ENCODE measurements at places on chromosomes 11 and 22.
A peak's percentile ranks its signal among the peaks of the same experiment; 100 is the strongest.

DNA sequence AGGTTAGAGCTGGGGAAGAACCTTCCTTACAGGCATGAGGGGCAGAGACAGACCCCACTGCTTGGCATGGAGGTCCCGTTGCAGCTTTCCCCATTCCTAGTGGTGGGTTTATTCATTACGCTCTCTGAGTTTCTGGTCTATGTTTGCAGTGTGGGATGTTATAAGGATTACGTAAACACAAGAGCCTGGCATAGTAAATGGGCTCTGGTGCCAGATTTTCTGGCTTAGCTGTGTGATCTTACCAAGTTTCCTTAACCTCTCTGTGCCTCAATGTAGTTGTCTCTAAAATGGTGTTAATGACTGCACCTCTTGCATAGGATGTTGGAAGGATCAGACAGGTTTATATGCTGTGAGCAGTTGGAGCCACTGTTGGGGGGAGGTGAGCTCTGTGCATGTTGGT is 15.1 kb downstream of the DTX4 start:
- no peaks in the 10 kb centered on the region for H3K36me3 ChIP-seq
- H3K27me3 ChIP-seq: peaks cover 3% of the 10 kb centered on the region
- no peak for DNase-seq
- H3K4me3 ChIP-seq: no peak overlapping the region
- H3K27ac ChIP-seq: no peak overlapping the region
- H3K4me1 ChIP-seq: no peaks in the 10 kb centered on the region

DNA sequence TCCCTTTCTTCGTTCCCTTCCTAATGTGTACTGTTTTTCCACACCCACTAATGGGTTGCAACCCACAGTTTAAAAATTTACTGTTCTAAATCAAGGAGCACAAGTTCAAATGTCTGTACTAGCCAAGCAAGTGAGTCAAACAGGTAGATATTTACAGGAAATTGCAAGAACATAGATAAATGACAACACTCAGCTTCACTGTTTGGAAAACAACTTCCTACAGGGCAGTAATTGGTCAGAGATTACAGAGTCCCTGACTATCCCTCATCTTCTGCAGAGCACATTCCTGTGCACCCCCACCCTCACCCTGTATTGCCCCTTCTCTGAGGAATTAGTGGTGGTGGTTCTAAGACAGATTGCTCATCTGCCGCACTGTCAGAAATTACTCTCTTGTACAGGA is 1.9 kb downstream of the SERPING1 start:
- H3K27me3 ChIP-seq: peaks cover 12% of the 10 kb centered on the region
- no peaks in the 10 kb centered on the region for H3K4me1 ChIP-seq
- no peak for DNase-seq
- H3K36me3 ChIP-seq: no peaks in the 10 kb centered on the region

GRCh38 chr11:117182551-117182935 is 4.0 kb downstream of the SIDT2 start:
- peaks cover 55% of the 10 kb centered on the region for H3K36me3 ChIP-seq
- peaks cover 32% of the 10 kb centered on the region for H3K4me1 ChIP-seq

- H3K27ac ChIP-seq: no peak overlapping the region
- no peak overlapping the region for H3K4me3 ChIP-seq
- H3K4me1 ChIP-seq: no peaks in the 10 kb centered on the region
- no peaks in the 10 kb centered on the region for H3K36me3 ChIP-seq
Measured at GRCh38 chr11:123507043-123507442, 77.0 kb downstream of the GRAMD1B start.

DNA sequence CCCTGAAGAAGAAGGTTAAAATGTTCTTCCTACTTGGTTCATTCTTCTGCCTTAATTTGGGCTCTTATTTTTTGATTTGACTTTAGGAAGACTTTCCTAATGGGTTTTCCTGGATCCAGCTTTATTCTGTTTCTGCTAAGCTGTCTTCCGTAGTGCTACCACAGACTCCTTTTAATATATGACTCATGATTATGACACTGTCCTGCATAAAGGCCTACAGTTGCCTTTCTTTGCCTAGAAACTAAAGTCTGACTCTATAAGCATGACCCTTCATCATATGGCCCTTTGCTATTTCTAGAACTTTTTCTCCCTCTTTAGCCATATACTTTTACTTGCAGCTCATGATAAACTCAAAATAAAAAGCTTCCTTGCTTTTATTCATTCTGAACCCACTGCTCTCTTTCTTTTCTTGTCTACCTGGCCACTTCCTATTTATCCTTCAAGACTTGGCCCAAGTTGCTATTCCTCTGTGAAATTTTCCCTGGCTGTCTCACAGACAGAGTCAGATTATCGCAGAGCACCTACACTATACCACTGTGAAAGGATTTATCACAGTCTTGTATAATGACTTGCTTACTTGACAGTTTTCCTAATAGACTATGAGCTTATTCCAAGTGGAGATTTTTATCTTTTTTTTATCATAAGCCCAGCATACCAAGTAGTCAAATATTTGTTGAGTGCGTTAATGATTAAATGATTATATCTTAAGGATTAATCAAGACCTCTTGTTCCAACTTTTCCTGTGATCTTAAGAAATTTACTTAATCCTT is 24.7 kb downstream of the TBCEL start:
- no peaks in the 10 kb centered on the region for H3K4me1 ChIP-seq
- peaks cover 39% of the 10 kb centered on the region for H3K36me3 ChIP-seq
- no peak for DNase-seq

GRCh38 chr11:108160970-108161566 is 39.7 kb downstream of the ACAT1 start:
- H3K4me1 ChIP-seq: no peaks in the 10 kb centered on the region
- no peak for DNase-seq
- no peak overlapping the region for H3K27ac ChIP-seq

DNA sequence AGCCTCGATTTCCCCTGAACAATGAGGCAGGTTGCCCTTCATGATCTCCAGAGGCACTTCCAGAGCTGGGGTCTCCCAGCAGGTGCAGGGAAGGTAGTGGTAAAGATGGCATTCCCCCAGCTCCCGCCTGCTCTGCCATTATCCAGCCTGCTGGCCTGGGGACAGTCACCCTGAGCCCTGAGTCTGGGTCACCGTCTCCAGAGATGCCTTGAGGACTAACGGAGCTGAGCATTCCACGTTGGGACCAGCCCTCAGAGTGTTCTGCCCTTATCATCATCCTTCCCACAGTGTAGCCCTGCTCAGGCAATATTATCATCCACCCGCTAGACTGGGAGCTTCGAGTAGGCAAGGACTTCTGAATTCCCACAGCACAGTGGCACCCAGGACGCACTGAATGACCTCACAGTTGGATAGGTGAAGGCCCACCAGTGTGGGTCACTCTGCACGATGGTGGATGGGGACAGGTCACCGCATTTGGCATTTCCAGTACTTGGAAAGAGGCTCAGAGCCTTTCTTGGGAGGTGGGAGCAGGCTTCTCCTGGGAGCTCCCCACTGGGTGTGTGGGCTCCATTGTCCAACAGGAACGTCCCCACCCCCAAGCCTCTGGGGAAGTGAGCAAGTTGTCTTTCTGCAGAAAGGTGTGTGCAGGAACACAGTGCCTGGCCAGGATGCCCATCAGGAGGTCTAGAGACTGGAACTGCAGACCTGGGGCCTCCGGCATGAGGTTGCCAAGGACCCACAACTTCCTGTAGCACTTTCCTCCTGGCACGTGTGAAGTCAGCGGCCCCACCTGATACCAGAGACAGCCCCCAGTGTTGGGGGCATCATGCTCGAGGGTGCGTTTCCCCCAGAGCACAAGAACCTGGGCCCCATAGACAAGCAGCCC is 51.4 kb upstream of the WNT7B start:
- H3K4me3 ChIP-seq: peak overlapping the region; percentile 66
- no peaks in the 10 kb centered on the region for H3K27me3 ChIP-seq
- H3K4me1 ChIP-seq: no peaks in the 10 kb centered on the region

- H3K36me3 ChIP-seq: no peaks in the 10 kb centered on the region
- peak overlapping the region; percentile 73 for H3K4me3 ChIP-seq
- H3K27me3 ChIP-seq: no peaks in the 10 kb centered on the region
- peak overlapping the region; percentile 95 for H3K27ac ChIP-seq
- DNase-seq: peak; percentile 83
Measured at GRCh38 chr22:49933236-49934159, 15.1 kb downstream of the CRELD2 start.

DNA sequence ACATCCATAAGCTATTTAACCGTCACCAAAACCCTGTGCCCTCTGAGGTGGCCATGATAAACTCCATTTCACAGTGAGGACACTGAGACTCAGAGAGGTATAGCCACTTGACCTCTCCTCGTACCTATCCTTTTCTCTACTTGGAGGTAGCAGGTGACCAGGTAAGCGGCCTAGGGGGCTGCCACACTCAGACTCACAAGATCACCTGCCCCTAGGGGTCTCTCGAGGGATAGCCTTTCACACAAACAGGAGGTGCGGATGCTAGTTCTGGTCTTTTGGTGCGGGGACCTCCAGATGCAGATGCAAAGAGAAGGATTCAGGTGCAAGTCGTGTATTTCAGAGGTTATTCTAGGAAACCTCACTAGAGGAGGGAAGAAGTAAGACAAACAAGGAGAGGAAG is 14.6 kb downstream of the MS4A18 start:
- H3K27me3 ChIP-seq: no peaks in the 10 kb centered on the region
- DNase-seq: no peak
- no peaks in the 10 kb centered on the region for H3K4me1 ChIP-seq
- no peaks in the 10 kb centered on the region for H3K36me3 ChIP-seq
